ENCODE measurements at places on chromosomes 4 and X.

DNA sequence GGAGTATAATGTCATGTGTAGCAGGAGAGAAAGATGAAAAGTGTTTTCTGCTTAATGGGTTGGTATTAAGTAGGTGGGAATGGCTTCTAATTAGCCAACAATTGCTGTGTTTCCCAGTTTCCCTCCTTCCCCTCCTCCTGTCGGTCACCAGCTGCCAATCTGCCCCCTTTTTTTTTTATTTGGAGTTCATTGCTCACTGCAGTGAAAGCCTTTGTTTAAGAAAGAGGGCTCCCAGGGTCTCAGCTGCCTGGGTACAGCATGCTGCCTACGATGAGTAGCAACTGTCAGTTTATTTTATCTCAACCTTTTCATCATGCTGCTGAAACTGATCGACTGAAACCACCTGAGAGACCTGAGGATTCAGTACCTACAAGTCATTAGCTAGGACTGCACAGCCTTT, 149.0 kb downstream of the POU4F2 start:
- DNase-seq = no peak

DNA sequence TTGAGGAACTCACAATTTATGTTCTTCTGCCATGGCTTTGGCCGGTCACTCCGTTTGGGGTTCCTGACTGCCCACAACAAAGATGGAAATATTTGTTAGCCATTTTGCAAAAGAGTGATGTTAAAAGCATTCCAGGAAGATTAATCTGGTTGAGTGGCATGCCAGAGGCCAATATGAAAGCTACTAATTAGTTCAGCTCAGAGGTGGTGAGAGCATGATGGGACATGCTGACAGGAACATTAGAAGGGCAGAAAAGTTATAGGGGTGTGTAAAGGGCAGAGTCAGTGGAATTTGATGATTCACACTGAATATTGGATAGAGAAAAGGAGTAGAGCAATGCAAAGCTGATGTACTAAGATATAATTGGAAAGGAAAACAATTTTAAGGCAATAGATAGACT, 94.4 kb downstream of the TLL1 start:
- DNase-seq = no peak

DNA sequence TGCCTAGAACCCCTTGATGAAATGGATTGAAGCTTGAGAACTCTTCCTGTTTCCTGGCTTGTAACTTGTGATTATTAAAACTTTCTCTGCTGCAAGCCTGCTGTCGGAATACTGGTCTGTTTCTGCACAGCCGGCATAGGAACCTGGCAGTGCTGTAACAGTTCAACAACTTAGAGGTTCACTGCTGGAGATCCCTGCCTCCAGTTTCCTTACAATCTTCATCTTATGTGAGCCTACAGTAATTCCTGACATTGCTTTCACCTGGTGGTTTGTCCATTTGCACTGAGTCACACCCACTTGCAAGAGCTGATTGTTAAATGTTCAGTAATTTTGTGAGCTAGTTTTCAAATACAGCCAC, 1.3 kb upstream of the SEPSECS start:
- DNase-seq = no peak

DNA sequence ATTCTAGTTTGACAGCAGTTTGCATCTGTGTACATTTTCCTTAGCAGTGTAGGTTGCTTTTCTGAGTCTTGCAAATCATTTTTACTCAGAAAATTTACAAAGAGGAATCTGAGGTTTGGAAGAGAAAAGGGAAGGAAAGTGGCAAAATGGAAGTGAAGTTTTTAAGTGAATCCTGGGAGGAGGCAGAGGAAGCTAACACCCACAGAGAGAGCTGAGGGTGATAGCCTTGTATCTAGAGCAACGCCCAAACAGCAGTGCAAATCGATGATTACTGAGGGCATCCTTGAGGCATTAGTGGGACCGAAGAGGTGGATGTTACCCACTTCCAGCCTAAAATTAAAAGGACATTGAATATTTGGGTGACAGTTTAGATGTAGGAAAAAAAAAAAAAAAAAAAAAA, 31.8 kb downstream of the KLF3 start:
- no peak for DNase-seq

GRCh38 chrX:48569958-48570357, 4.3 kb upstream of the RBM3 start:
- peak; percentile 71 for DNase-seq

Measured in MV-4-11 (cell line).